Right renal cortex interstitium (tissue), 3 donors: ENCODE measurements at places on chromosomes 1 and 21.

DNA sequence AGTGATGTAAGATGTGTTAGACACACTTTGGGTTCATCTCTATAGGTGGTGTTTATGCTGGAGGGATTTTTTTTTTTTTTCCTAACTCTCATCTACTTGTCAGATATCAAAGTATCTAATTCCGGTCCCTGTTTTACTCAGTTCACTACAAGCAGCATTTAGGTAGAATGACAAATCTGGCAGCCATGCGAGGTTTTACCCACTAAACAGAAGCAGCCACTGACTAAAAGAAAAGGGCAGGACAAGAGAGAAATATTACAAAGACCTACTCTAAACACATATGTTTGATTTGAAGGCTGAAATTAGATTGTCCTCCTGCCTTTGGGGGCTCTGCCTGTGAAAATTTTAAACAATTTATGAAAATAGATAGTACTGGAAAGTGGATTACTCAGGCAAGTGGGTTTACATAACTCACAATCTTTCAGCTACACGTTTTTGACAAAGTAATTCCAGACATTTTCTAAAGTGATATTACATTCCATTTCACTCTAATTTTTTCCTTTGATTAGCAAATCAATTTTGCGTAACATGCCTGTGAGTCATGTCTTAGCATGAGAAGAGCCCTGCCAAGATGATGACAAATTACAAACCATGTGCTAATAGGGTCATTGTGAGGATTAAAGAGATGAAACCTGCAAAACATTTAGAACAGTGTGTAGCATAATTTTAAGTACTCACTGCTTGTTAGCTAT lies 172.6 kb downstream of the PLA2G4A start:
- no peak for DNase-seq

GRCh38 chr21:15893902-15894301 lies 164.1 kb downstream of the USP25 start:
- no peak for DNase-seq

GRCh38 chr1:202171292-202172014 lies 11.1 kb upstream of the PTPN7 start:
- DNase-seq: no peak

GRCh38 chr1:109863667-109864046 lies 47.0 kb upstream of the CSF1 start:
- DNase-seq: no peak

DNA sequence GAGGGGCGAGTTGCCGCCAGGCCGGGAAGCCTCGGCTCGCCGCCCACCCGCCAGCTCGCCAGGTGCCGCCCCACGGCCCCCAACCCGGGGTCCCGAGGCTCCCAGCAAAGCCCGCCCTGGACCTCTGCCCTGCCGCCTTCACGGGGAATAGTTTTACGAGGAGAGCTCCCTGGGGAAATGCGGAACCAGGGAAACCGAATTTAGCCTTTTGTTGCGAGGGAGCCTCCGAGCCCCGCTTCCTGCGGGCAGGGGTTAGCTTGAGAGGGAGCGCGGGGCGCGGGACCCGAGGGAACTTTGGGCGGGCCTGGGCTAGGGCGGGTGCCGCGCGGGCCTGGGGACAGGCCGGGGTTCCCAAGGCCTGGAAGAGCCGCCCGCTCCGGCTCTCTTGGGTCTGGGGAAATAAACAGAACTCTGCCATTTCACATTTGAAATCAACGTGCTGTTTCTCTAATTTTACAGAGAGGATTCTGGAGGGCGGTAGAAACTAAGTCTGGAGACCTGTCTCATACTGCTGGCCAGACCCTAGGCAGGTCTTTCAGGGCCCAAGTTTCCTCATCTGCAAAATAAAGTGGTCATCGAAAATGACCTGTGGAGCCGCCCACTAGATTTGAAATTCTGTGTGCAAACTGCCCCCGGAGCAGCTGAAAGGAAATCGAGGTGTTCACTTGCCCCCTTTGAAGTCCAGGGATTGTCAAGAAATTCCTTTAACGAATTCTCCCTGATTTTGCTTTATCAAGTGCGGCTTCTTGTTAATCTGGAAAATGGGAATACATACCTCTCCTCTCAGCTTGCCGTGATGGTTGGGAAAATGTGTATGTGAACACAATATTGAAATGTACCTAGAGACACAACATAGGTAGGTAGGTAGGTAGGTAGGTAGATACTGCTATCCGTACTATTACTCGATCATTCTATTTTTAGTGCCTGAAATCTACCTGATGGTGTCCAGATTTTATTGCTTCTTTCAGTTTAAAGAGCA lies 749 bp upstream of the GLUL start:
- DNase-seq: peak; percentile 60

DNA sequence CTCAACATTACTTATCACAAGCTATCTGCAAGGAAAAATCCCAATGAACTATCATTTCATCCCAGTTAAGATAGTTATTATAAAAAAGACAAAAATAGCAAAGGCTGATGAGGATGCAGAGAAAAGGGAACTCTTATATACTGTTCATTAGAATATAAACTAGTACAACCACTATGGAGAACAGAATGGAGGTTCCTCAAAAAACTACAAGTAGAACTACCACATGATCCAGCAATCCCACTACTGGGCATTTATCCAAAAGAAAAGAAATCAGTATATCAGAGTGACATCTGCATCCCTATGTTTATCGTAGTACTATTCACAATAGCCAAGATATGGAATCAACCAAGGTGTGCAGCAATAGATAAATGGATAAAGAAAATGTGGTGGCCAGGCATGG lies 4.9 kb upstream of the C1orf185 start:
- no peak for DNase-seq

- no peak for DNase-seq
Measured at GRCh38 chr1:93353286-93353685, 7.6 kb downstream of the DR1 start.

DNA sequence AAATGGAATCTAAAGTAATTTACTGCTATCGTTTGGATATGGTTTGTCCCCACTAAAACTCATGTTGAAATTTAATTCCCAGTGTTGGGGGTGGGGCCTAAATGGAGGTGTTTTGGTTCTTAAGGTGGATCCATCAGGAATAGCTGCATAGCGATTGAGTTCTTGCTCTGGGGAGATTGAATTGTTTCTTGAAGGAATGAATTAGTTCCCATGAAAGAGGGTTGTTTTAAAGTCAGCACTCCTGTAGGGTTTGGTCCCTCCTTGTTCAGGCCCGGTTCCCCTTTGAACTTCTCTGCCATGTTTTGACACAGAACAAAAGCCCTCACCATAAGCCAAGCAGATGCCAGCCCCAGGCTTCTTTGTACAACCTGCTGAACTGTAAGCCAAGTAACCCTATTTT lies 170.9 kb downstream of the COL11A1 start:
- DNase-seq: no peak

DNA sequence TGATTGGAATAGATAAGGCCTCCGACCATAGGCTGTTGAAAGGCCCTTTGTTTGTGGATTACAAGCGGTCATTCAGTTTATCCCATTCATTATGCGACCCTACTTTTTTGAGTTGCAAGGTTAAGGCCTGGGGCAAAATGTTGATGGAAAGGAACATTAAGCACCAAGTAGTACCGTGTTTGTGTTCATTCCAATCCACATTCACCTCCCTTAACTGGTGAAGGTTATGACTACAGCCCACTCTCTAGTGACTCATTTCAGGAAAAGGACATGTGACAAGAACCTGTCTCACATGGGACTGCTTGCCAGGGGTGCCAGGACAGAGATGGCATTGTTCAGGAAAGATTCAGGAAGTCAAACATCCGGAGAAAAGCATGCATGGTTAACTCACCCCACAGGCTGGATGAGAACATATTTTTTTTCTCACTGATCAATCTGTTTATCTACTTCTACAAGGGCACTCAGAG lies 81.6 kb downstream of the CD58 start:
- DNase-seq: no peak

GRCh38 chr21:32888971-32889370 lies 117.4 kb upstream of the PAXBP1 start:
- no peak for DNase-seq

GRCh38 chr1:64327119-64327518 lies 123.7 kb downstream of the UBE2U start:
- no peak for DNase-seq

DNA sequence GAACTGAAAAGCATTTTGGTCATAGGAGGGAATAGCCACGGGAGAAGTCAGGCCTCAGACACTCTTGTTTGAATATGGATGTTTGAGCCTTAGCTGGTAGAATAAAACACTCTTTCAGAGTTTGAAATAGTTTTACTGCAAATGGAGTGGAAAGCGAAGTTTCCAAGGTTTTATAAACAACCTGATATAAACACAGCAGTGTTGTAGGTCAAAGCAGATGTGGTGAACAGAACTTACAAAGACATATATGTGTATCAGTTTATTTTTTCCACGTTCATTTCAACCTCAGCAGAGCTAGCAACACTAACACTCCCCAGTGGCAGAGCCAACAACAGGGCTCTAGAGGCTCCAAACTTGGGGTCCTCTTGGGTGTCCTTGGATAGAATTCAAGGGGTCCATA lies 89.9 kb downstream of the WLS start:
- no peak for DNase-seq

GRCh38 chr1:182135946-182136345 lies 74.4 kb upstream of the ZNF648 start:
- no peak for DNase-seq

DNA sequence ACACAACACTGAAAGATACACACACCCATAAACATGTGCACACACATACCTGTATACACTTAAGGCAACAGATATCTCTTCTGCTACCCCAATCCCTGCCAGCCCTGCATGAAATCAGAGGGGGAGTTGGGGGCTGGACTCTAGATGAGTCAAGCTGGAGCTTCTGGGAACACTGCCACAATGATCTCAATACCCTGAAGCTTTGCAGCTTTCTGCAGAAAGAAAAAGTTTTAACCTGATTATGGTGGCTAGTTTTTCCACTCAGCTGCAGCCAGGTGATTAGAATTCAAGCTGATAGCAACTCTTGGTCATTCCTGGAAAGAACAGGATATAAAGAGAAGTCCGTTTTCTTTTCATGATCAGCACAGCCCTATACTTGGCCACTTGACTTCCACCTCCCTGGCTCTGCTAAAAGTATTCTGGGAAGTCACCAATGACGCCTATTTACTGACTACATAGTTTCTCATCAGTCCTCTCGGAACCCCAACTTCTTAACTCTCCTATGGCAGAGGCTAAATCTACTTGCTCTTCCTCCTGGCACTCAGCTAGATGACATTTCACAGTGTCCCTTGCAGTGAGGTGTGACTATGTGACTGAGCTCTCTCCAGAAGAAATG lies 20.7 kb upstream of the DNASE2B start:
- no peak for DNase-seq

DNA sequence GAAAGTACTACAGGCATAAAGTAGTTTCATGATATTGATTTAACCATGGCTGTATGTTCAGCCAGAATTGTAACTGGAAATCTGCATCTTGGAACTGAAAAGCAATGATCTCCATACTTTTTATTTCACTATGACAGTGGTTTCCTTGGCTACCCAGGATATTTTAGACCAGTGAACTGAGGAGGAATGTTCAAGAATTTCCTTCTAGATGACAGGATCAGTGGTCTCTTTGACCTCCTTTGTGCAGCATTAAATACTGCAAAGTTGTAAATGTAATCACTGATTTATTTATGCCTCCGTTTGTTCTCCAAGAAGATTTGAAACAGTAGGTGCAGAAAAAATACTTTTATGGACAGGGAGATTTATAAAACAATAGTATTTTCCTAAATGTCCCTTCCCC lies 39.5 kb downstream of the VPS13D start:
- DNase-seq: no peak

- no peak for DNase-seq
Measured at GRCh38 chr21:28100366-28100765, 892.3 kb downstream of the LTN1 start.

DNA sequence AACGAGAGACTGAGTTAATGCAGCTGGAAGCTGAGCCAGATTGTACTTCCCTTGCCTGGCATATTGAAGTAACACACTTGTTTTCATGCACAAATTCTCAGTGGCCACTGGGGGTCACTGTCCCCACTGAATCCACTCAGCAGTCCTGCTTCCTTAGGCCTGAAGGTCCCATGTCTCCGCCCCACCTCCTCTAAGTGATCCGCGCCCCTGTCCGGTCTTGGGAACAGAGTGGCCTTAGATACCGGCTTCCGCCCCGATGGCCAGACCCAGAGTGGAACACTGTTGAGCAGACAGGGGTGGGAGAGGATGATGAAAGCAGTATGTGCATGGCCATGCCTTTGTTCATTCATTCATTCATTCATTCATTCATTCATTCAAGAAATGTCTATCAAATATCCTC lies 34.8 kb downstream of the CHAF1B start:
- DNase-seq: peak; percentile 74

DNA sequence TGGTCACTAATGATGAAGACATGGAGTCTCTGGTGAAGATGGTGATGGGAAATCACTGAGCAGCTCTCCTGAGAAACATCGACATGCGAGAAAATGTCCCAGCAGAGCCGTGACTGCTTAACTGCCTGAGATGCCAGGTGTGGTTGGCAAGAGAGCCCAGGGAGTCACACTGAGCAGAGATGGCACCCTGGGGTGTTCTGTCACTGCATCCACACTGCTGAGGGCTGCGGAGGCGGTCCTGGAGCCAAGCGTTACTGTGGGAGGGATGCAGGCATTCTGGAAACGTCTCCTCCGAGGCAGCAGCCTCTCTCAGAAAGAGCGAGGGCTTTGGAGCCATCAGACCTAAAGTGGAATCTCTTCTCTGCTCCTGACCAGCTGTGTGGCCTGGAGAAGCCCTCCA lies 57.2 kb downstream of the EPHB2 start:
- DNase-seq: no peak

- DNase-seq: no peak
Measured at GRCh38 chr1:21926814-21927532, 10.1 kb downstream of the HSPG2 start.

GRCh38 chr1:115073298-115074087 lies 15.8 kb downstream of the TSPAN2 start:
- DNase-seq: no peak

- no peak for DNase-seq
Measured at GRCh38 chr1:193141804-193142203, 20.0 kb downstream of the CDC73 start.

DNA sequence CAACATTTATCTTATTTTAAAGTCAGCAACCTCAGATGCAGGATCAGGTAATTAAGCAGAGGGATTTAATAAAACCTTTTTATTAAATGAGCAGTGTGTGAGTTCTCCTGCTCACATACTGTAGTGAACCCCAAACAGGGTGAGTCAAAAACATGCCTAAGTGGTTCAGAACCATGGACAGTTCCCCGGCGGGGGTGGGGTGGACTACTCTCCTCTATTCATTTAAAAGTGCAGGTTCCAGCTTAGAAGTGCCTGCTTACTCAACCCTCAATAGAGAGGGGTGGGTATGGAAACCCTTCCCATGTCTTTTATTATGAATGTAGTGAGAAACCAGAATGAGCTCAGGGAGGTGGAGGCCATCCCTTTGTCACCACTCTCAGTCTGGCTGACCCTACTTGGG lies 397.9 kb downstream of the HHAT start:
- no peak for DNase-seq

DNA sequence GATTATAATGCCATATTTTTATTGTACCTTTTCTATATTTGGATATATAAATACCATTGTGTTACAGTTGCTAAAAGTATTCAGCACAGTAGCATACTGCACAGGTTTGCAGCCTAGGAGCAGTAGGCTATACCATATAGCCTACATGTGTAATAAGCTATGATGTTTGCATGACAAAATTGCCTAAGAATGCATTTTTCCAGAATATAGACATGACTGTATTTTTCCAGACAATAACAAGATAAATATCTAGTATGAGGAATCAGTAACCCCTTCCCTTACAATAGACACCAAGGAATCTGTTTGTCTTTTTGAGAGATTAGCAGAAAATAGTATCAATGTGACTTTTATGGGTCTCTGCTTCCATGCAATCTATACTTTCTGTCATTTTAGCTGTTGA lies 228.6 kb downstream of the GRIK1 start:
- DNase-seq: no peak
